ENCODE measurements at places on chromosomes 16 and 17.

GRCh38 chr17:67126983-67127382 is 82.6 kb downstream of the CACNG1 start:
- no peak for DNase-seq

GRCh38 chr17:72422505-72423285 is 301.9 kb downstream of the SOX9 start:
- DNase-seq, result no peak

GRCh38 chr17:67718325-67718941 is 697 bp downstream of the NOL11 start:
- DNase-seq, result no peak

DNA sequence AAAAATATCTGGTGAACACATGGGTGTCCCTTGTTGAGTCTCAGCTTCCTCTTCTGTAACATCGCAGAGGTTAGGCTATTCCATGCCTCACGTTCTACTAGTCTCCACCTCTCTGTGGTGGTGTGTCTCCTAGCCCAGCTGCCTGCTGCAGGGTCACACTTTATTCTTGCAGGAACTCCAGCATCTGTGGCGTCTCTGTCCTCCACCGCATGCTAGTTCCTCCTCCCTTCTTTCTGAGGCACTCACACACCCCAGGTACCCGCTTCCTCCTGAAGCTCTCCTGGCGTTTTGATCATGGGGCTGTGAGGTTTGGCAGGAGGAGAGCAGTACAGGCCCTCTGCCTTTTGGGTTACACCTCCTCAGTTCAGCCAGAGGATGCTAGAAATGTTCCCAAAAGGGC is 9.9 kb upstream of the TEX2 start:
- DNase-seq, result no peak

DNA sequence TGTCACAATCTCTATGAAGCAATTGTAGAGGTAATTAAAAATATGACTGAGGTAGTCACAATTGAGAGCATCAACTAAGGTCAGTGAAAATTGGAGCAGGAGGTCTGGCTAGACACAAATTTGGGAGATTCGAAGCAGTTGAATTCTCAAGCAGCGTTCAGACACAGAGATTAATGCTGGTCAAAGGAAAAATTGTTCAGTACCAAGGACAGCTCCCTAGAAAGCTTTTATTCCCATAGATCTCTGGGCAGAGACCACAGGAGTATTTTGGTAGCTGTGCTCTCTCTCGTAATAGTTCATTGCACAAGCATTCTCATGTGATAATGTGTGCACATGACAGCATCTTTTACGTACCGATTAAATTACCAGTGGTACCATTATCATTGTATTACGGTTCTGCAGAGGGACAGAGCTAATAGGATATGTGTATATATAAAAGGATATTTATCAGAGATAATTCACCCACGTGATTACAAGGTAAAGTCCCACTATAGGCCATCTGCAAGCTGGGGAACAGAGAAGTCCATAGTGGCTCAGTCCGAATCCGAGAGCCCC is 387.5 kb upstream of the HSBP1 start:
- DNase-seq, result peak; percentile 4

- no peak for DNase-seq
Measured at GRCh38 chr16:20920799-20921198, 20.2 kb downstream of the LYRM1 start.

DNA sequence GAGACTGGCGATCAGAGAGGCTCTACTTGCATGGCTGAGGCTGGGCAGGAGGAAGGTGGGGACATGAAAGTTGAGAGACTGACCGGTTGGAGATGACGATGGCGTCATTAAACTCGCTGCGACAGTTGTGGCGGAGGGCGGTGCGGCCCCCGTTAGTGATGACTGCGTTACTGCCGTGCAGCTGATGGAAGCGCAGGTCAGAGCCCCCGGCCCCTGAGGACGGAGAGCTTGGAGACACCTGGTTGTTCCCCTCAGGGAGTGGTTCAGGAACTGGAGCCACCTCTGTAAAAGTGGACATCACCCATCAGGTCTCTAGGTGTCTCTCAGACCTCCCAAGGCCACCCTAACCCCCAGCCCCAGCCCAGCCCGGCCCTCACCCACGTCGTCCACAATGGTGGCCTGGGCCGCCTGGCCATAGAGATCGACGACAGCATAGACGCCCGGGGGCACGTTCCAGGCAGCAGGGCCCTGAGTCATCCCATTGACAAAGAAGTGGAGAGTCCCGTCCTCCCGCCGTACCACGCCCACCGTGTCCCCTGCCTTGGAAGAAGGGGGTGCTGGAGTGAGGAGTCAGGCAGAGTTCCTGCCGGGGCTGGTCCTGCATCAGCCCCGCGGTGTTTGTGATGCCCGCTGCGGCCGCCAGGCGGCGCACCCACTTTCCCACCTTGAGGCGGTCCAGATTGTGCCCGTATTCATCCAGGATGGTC is 5.3 kb downstream of the NEURL4 start:
- DNase-seq, result no peak

DNA sequence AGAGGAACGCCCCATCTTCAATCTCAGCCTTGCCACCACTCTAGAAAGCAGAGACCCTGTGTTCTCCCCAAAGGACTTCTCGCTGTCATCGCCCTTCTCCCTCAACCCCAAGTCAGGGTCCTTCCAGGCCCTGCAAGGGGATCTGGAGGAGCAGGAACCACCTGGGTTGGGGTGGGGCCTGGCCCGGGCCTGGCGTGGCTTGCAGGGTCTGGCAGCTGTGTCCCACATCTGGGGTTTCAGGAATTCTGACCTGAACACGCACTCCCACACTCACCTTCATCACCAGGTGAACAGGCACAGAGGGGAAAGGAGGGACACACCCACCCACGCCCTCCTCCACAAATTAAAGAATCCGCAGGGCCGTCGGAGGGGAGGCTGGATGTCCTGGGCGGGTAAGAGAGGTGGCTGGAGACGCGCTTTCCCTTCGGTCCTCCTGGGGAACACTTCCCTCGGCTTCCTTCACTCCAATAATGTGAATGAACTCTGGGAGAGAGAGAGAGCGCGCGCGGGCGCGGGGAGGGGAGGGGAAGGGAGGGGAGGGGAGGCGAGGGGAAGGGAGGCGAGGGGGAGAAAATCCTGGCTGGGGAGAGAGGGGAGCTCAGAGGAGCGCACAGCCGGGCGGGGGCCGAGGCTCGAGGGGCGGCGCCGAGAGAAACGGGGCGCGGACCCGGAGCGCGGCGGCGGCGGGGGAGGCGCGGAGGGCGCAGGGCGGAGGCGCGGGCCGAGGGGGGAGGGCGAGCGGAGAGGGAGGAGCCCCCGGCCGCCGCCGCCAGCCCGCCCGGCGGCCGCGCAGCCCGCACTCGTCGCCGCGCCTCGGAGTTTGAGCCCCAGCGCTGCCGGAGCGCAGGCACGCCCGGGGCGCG is at the start of gene CACNG4:
Gene CACNG4 (plus strand): TSS at position 799 of the 863 bp plus-strand sequence. CDS start 205 bp downstream, outside the sequence.
- DNase-seq, result no peak

DNA sequence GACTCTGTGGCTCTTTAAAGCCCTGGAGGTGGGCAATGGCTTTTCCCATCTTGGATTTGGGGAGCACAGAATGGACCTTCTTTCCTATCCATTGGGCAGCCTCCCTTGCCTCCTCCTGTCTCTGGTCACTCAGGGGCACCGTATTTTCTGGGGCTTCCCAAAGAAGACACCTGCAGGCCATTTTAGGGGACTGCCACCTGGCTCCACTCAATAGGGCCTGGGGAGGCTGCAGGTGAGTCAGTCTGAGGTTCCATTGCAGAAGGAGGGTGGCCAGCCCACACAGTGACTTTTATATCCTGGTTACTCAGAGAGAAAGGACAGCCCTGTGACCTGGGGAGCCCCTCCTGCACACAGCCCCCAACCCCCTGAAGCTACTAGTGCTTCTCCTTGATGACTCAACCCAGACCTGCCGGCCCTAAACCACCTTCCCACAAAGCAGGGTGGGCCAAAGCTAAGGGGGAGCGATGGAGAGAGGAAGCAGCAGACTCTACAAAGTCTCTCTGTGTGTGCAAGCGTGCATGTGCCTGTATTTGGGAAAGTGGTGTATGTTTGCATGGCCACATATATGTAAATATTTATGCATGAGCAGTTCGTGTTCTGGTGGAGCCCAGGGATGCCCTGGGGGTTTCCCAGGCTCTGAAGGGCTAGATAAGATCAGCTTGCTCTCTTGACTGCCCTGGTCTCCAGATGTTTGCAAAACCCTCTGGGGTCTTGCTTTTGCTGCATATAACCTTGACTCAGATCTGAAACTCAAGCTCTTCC is 5.0 kb downstream of the CX3CL1 start:
- DNase-seq, result no peak

Measured in smooth muscle cell of the brain vasculature (primary cell).